ENCODE measurements at places on chromosomes 1 and 21. TPM values are rescaled to one million over a fixed set of nuclear protein-coding genes. Genes with fewer than 3 reads are reported as not detected.

The TMEM82 gene
- polyA plus RNA-seq: not detected

The TGFBR3 gene
- 10.1 TPM for polyA plus RNA-seq

The ATP1A4 gene
- 0.62 TPM for polyA plus RNA-seq

The PPOX gene
- polyA plus RNA-seq: 50.4 TPM

The CD1E gene
- polyA plus RNA-seq: 154 TPM

The CDC73 gene
- 14.4 TPM for polyA plus RNA-seq
